ENCODE measurements at places on chromosomes 11 and 22.
A peak's percentile ranks its signal among the peaks of the same experiment; 100 is the strongest.

DNA sequence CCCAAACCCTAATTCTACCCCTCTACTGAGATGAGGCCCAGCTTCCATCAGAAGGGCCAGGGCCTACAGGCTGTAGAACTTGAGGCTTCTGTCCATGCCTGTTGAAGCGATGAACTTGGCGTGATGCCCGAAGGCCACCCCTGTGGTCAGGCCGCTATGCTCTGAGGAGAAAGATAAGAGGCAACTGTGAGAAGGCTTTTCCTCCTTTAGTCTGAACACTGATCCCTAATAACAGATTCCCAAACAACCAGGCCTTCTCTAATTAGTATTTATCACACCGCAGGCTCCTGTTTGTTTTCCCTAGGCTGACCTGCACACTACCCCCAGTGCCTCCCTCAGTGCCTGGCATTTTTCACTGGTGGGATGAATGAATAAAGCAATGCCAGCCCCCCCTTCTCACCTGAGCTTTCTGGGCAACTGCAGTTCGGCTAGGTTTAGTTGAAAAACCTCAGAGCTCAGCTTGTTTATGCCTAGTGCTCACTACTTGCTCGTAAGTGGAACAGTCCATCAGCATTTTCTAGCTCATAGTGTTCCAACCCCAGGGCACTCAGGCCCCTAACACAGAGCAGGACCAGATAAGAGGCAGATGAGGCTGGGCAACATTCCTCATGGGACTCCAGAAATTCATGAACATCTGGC lies 15.2 kb downstream of the PRPF19 start:
- DNase-seq: no peak

DNA sequence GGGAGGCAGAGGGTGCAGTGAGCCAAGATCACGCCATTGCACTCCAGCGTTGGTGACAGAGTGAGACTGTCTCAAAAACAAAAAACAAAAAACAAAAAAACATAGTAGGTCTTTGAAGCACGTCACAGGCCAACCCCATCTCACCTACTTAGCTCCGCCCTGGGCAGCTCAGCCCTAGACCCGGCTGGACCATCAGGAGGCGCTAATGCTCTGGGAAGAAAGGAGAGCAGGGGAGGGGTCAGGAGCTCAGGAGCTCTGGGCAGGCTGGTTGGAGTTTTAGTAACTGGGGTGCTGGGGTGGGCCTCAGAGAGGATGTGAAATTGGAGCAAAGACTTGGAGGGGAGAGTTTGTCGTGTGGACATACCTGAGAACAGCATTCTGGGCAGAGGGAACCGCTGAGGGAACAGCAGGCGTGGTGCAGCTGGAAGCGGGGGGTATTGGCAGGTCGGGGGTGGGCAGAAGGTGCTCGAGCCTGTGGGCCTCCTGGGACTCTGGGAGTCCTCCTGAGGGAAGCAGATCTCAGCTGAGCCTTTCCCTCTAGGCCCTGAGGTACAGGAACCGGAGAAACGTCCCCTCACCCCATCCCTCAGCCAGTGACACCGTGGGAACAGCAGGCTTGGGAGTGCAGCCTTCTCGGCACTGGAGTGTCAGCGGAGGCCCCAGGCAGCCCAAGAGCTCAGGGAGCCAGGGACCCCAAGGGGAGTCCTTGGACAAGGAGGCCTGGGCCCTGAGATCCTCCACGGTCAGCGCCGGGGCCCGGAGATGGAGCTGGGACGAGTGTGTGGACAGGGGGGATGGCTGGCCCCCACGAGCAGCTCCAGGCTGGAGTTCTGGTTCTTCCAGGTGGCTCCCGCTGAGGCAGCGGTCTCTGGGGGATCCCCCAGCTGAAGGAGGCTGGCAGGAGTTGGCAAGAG lies 2.2 kb upstream of the RPS6KA4 start:
- DNase-seq: peak; percentile 40

GRCh38 chr11:68865241-68865640 lies 23.5 kb upstream of the CPT1A start:
- no peak for DNase-seq

DNA sequence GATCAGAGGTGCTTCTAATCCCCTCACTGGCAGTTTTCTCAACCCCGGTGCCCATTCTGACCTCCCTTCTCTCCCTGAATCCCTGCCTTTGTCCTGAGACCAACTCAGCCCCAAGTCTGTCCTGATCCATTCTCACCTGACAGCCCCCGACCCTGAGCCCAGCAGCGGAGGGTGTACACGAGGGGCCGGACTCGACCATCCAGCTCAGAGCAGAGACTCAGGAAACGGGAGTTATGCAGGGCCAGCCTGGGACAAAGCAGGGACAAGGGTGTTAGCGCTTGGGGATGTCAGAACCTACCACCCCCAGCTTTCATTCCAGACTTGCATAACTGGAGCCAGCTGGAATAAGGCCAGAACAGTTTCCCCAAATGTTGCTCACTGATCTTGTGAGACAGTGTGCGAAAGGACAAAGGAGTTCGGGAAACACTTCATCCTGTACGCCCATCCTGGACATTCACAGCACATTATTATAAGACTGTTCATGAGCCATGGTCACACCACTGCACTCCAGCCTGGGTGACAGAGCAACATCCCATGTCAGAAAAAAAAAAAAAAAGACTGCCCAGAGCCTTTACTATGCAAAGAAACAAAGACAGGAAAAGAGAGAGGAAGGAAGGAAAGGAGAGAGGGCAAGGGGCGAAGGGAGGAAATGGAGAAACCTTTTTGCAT lies 3.5 kb upstream of the EEF1G start:
- DNase-seq: no peak

GRCh38 chr22:20584872-20585638 lies 77.6 kb downstream of the MED15 start:
- no peak for DNase-seq
